ENCODE measurements at places on chromosomes 12 and 14. TPM values are rescaled to one million over a fixed set of nuclear protein-coding genes. Genes with fewer than 3 reads are reported as not detected.
A peak's percentile ranks its signal among the peaks of the same experiment; 100 is the strongest.

The CEP290 gene
- 16.6 TPM for total RNA-seq

GRCh38 chr12:26027401-26027800 lies 68.9 kb downstream of the RASSF8 start:
- no peak for DNase-seq

GRCh38 chr12:118685983-118686607 lies 295.2 kb upstream of the SRRM4 start:
- no peak for DNase-seq

- peak; percentile 41 for DNase-seq
Observed at GRCh38 chr14:75295061-75295461, 16.4 kb downstream of the FOS start.

The ADAM21 gene
- total RNA-seq, result not detected

DNA sequence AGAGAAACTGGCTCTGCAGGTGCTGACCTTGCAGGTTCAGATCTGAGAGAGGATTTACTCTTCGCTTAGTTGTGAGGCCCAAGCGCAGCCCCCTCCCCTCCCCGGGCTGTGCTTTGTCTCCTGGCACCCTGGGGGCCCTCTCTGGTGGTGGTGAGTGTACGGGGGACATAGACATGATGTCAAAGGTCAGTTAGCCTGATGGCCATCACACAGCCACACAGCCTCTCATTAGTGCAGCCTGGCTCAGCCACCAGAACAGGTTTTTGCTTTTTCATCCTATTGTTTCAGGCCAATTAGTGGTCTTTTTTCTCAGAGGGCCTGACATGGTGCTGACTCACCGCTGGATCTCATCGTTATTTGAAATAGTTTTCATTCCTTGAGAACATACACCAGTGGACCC lies 437.9 kb downstream of the AACS start:
- DNase-seq, result no peak

DNA sequence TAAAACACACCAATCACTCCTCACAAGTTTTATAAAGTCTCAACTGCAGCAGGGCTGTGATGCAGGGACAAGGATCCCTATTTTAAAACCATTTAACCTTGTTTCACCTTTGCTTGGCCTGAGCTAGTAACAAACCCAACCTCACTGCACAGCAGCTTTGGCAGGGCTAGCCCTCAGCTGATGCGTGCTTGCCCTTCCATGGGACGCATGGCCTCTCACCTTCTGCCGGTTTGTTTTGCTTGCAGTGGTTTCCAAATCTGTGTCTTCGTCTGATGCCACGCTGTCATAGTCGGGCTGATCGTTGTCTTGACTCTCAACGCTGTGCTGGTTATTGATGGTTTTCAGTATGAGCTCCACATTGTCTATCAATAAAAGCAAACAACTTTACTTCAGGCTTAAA lies 43.3 kb downstream of the GIT2 start:
- no peak for DNase-seq

DNA sequence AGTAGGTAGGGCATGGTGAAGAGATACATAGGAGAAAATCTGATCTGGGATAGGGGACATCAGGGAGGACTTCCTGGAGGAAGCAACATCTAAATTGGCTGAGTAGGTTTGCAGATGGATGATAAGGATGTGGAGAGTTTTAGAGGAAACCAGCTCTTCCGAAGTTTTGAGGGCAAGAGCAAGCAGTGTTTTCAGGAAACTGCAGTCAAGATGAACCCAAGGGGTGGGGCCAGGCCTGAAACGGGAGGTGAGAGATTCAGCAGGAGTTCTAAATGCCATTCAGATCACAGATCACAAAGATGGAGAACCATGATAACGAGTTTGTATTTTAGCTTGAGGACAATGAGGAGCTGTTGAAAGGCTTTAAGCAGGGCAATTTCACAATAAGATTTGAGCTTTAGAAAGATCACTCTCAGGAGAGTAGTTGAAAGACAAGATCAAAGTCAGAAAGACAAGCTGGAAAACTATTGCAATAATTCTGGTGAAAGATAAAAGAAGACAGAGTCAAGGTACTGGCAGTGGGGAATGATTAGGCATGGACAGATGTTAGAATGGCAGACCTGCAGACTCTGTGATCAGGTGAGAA lies 70.1 kb upstream of the PLXNC1 start:
- no peak for DNase-seq

GRCh38 chr12:2735432-2735831 lies 59.3 kb upstream of the FKBP4 start:
- DNase-seq, result no peak

- DNase-seq, result no peak
Observed at GRCh38 chr14:38549564-38549963, 293.7 kb upstream of the CLEC14A start.

DNA sequence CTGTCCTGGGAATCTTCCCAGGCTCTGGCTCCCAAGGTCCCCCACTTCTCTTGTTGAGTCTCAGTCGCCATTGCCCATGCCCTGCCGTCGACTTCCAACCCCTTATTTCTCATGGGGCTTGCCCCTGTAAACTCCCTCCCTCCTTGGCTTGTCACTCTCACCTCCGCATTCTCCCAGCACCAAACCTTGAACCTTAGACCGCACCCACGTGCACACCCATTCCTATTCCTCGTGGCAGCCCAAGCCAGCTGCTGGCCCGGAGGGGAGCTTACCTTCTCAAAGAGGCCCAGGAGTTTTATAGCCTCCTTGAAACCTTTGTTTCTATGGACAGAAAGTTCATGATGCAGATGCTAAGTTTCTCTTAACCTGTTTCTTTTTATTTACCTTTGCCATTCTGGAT lies 4.6 kb downstream of the JDP2 start:
- DNase-seq, result no peak

The HOXC9 gene
- 4.6 TPM for total RNA-seq

- DNase-seq, result no peak
Observed at GRCh38 chr12:49626169-49626835, 2.9 kb downstream of the PRPF40B start.

DNA sequence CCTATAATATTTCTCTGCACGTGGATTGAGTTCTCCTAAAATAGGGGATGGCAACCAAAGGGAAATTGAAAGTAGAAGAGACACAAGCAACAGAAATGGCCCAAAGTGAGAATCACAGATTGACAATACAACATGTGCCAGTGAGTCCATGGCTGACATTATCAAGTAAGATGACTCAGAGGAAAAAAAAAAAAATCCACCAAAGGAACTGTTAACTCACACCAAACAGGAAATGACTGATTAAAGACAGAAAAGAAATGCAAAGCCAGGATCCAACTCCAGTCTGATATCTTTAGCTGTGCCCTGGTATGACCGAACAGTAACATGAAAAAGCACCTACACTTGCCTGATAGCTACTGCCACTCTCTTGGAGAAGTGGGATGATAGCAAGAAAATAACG lies 485.0 kb downstream of the PRKD1 start:
- no peak for DNase-seq

DNA sequence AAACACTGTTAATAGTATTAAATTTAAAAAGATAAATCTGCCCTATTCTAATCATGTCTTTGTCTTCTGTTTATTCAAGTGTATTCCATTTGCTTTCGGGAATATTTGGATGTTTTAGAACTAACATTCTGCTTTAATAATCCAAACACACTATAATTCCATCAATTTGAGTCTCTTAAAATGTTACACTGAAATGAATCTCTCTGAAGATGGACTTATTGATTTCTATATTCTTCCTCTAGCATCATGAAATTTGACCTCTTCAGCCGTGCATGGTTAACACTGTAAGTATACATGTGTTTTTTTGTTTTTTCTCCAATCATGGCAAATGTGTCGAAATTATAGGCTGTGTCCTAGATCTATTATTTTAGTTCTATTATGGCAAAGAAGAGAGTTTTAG lies 339.2 kb downstream of the ACSS3 start:
- DNase-seq, result no peak

The KRT85 gene
- total RNA-seq, result not detected

The NEMP1 gene
- total RNA-seq, result 6.9 TPM

The CCDC59 gene
- 53.7 TPM for total RNA-seq

The SLC38A4 gene
- not detected for total RNA-seq

GRCh38 chr14:104592785-104593184 lies 11.8 kb downstream of the TMEM179 start:
- no peak for DNase-seq

GRCh38 chr12:10364815-10365622 lies 24.8 kb downstream of the KLRK1 start:
- DNase-seq, result no peak

GRCh38 chr12:27237790-27238771 lies 6.0 kb upstream of the STK38L start:
- no peak for DNase-seq

Measured in breast epithelium (tissue), 4 donors.